ENCODE measurements at places on chromosomes 13 and 19. TPM values are rescaled to one million over a fixed set of nuclear protein-coding genes. Genes with fewer than 3 reads are reported as not detected.

Gene CD209
- total RNA-seq: 6.8 TPM

Gene PRTN3
- total RNA-seq: not detected

Gene LRRC8E
- total RNA-seq: 0.14 TPM

Gene CYP4F8
- not detected for total RNA-seq

DNA sequence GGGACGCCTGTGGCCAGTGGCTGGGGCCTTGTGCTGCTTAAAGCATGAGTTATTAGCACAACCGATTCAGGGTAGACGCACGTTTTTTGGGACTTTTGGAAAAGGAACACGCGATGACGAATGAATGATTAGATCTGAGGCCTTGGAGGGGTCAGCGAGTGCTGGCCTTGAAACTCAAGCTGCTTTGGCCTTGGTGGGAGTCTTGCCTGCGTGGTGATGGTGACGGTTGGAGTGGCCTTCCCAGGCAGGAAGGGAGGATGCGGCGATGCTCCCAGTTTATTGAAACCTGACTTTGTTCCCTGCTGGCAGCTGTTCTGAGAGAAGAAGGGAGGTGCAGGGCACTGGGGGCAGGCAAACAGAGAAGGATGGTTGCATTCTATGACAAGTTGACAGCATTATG is 63.1 kb upstream of the RNF113B start:
- DNase-seq: no peak
